Breast epithelium (tissue), 4 donors: ENCODE measurements at places on chromosomes 2 and 18.

DNA sequence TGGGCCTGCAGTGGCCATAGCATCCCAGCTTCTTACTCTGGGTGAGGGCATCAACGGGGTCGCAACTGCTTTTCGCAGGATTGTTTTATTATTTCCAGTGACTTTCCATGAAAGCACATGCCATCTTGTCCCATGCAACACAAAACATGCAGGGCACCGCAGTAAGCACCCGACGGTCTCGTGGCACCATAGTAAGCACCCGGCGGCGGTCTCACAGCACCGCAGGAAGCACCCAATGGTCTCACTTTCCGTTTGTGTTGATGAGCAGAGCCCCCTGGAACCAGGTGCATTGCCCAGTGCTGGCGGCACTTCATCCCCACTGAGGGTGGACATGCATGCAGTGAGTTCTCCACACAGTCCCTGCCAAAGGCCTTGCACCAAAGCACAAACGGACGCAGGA, 271.9 kb downstream of the MYT1L start:
- H3K36me3 ChIP-seq: no peaks in the 10 kb centered on the region
- no peak overlapping the region for H3K27ac ChIP-seq
- H3K4me1 ChIP-seq: no peaks in the 10 kb centered on the region
- DNase-seq: no peak
- H3K4me3 ChIP-seq: no peak overlapping the region
- H3K27me3 ChIP-seq: no peaks in the 10 kb centered on the region

DNA sequence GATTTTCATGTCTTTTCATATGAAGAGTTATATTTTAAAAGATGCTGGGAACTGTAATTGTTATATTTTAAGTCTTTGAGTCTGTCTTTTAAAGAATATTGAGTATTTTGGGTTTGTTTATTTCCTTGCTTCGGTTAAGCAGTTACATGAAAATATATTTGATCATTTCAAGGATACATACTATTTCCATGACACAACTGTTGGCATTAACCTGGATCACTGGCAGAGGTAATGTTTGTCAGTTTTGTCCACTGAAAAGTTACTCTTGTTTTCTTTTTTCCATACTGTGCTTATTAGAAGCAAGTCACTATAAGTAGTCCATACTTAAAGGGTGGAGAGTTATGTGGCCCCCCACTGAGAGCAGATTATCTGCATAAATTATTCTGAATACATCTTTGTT, 1142.0 kb upstream of the TMEFF2 start:
- no peaks in the 10 kb centered on the region for H3K4me1 ChIP-seq
- DNase-seq: no peak
- H3K27ac ChIP-seq: no peak overlapping the region
- no peaks in the 10 kb centered on the region for H3K27me3 ChIP-seq

DNA sequence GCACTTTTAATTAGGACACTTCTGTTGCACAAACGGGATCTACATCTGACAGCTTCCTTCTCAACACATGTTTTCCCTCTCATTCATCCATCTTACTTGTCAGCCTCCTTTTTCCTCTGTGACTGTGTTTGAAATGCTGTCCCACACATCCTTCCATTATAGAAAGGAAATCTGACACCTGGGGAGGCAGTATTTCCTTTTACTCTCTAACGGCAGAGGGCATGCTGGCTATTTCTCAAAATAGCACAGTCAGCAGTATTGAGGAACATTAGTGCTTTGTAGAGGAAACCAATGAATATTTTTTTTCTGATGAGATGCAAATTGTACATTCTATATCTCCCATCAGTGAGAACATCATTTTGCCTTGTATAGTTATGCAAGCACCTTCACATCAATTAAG, 668.7 kb downstream of the SLC4A3 start:
- DNase-seq: no peak
- H3K27ac ChIP-seq: no peak overlapping the region
- no peak overlapping the region for H3K4me3 ChIP-seq
- H3K4me1 ChIP-seq: no peaks in the 10 kb centered on the region
- no peaks in the 10 kb centered on the region for H3K36me3 ChIP-seq

DNA sequence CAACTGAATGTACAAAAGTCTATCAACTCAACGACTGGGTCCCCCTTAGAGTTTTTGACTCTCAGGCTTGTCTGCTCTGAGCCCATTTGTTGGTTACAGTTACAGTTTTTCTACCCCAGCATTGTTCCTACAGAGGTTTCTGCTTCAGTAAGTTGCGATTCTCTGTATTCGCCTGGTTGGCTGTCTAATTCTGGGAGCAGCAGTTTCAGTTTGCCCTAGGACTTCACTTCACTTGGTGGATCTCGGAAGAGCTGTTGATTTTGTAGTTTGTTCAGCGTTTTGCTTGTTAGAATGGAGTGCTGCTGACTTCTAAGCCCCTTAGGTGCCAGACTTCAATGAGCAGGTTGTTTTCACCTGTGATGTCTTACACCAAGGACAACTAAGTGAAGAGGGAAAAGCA, 296.5 kb upstream of the EPAS1 start:
- H3K4me1 ChIP-seq: no peaks in the 10 kb centered on the region
- H3K27ac ChIP-seq: no peak overlapping the region
- no peak for DNase-seq
- no peaks in the 10 kb centered on the region for H3K27me3 ChIP-seq

DNA sequence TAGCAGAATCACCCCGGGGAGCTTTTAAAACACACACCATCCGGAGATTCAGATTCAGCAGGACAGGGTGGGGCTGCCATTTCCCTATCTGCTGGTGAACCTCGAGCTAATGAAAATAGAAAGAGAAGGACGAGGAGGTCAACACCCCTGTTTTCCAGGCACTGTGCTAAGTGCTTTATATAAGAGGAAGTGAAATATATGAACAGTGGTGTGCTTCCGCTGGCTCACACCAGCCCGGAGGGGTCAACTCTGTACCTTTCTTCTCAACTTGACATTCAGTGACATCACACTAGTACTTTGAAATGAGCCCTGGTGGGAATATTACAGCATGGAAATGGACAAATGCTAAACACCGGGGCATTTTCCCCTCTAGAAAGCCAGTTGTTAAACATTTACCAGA, 108.3 kb upstream of the LTBP1 start:
- peak overlapping the region; percentile 9 for H3K27ac ChIP-seq
- no peaks in the 10 kb centered on the region for H3K36me3 ChIP-seq
- no peaks in the 10 kb centered on the region for H3K27me3 ChIP-seq
- DNase-seq: no peak
- H3K4me1 ChIP-seq: no peaks in the 10 kb centered on the region

DNA sequence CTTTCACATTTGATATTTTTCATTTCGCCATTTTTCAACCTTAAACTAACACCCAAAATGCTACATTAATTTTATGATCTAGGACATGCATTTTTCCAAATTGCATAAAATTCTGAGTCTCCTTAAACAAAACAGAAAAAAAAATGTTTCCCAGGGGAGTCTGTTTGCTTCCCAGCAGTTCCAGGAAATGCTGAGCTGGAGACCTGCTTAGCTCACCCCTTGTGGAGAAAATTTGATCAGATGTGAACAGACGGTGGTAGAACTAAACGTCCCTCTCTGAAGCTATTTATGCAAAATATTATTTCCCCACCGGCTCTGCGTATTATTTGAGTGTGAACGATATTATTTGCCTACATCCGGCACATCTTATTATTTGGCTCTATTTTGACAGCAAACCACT, 74.9 kb upstream of the AGAP1 start:
- DNase-seq: no peak
- H3K36me3 ChIP-seq: no peaks in the 10 kb centered on the region
- no peaks in the 10 kb centered on the region for H3K4me1 ChIP-seq
- no peak overlapping the region for H3K27ac ChIP-seq
